Fibroblast of skin of scalp (primary cell): ENCODE measurements at places on chromosomes 7 and 10.

GRCh38 chr7:88919478-88920131 is 124.1 kb upstream of the TEX47 start:
- peak; percentile 31 for DNase-seq

DNA sequence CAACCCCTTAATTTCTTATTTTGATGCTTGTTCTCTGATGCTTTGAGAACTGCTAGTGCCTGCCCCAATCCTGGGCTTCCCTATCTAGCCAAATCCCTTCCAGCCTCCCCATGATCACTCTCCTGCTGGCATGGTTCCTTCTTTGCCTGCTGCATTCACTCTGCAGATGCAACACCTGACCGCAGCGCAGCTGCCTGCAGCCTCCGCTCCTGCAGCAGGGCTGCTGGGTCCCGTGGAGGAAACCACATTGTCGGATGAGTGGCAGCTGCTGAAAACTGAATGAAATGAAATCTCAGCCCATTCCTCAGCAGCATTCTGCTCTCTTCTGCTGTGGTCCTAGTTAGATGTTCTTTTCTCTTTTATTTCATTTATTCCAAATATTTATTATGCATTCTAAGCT is 320.3 kb downstream of the CCDC3 start:
- no peak for DNase-seq

DNA sequence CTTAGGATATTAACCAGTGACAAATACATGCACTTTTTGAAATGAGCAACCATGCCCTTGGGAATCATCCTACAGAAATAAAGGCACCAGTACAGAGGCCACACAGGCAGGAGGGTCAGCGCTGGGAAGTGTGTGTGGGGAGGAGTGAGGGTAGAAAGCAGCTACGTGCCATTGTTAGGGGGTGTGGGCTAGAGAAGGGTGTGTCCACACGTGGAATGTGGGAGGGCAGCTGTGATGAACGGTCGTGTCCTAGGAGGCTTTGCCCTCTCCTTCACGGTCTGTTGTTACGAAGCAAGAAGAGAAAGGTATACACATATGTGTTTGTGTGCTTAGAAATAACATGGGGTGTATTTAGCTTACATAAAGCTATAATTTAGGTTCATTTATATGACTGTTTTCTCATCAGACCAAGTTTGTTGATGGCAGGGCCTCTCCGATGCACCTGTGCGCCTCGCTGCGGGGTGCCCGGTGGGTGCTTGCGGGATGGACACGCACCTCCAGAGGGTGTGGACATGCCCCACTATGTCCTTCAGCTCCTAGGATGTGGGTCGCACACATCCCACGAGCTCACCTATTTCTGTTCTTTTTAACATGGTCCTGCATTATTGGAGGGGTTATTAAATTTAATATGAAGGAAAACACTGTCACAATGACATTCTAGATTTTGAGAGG is 16.9 kb upstream of the GET4 start:
- no peak for DNase-seq

- peak; percentile 38 for DNase-seq
These were observed 944.7 kb downstream of the SORCS3 start for GRCh38 chr10:105585753-105586152.

DNA sequence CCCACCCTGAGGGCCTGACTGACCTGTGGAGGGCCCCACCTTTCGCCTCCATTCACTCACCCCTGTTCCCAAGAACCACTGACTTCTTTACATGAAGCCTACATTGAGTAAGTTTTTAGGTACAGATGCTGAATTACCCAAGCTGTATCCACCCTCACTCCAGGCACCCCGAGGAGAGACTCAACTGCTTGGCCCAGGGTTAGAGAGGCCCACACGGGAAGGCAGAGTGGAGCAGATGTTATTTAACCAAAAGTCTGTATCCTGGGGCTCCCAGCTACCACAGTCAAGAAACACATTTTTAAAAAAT is 213.1 kb upstream of the FRMD4A start:
- DNase-seq: no peak

DNA sequence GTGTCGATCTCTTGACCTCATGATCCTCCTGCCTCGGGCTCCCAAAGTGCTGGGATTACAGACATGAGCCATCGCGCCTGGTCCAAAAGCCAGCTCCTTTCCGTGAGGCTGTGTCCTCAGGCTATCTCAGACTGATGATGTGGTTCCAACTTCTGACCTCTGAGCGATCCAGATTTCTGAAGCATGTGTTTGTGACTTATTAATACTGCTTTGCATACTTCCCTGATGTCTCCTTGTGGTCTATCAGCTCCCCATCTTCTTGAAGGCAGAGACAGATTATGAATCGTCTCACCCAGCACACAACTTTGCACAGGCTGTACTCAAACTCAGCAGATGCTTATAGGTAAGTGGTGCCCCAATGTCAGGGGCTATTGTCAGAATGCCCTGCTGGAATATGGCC is 2.0 kb upstream of the PLPP4 start:
- DNase-seq: no peak

DNA sequence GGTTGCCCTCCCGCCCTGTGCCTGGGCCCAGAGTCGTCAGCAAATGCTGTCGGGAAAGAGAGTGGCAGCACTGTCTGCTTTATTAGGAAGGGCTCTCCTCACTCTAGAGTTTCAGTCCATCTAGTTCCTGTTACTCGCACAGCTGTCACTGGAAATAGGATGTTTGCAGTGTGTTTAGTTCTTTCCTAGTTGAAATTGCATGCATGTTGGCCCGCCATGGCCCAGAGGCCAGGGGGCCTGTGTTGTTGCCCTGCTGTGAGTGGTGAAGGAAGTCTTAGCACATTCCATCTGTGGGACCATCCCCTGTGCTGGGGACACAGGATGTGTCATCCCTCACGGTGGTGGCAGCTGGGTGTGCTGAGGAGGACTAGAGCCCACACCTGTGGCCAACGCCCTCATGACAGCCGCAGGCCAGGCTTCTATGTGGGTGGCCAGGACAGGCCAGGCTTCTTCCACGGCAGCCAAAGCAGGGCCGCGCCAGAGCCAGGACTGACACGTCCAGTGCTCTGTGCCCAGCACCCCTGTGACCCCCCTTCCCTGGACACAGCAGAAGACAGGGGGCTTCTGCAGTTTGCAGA is 45.4 kb downstream of the ZNF467 start:
- DNase-seq: no peak

DNA sequence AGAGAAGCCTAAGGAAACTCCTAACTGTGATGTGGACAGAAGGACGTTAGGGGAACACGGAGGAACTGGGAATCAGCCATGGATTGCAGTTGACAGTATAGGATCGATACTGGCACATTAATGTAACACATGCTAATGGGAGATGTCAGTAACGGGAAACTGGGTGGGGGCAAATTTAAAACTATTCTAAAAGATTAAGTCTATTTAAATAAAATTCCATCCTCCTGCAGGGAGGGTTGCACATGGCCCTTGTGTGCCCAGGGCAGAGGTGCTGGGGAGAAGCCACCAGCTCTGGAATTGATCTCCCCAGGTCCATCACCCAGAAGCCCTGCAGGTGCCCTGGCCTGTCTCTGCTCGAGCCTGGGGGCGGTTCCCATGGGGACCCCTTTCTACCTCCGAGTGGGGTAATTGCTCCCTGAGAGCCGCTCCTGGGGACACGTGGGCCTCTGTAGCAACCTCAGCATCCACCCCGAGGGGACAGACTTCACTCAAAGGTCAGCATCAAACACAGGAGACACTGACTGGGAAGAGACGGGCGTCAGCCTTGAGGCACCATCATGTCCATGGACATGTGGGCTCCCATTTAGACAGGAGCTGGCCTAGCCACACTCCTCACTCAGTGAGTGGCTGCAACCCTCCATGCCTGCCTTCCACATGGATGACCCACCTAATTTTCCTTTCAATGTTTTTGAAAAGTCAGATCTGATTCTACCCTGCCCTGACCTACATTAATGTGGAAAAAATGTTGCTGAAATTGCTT is 21.1 kb downstream of the SCART1 start:
- DNase-seq: no peak

- DNase-seq: peak; percentile 36
These were observed 176.8 kb downstream of the C7orf25 start for GRCh38 chr7:42735081-42735480.

DNA sequence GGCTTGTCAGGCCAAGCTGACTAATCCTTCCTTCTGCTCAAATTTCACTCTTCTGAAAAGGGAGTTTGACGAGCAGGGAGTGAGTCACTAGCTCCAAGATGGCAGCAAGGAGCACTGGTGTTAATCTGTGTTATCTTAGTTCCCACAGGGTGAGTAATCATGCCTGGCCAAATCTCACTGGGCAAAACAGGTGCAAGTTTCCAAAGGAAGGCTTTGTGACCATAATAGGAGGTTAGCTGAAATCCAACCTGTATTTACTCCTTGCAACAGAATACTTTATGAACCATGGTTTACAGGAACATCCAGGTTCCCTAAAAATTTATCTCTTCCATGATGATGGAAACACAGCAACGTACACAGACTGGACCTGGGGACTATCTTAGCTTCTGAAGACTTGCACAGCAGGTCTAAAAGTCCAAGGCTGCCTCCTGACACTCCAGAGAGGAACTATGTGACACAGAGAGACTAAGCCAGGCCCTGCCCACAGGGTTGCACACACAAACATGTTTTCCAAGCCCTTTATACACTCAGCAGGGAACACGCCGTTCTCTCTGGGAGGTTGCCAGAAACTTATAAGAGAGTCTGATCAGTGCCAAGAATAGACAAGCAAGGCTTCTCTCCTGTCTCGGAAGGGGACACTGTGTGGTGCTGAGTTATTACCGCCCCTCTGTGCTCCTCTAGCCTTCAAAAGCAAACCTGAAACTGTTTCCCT is 46.3 kb downstream of the PDK4 start:
- DNase-seq: peak; percentile 39

DNA sequence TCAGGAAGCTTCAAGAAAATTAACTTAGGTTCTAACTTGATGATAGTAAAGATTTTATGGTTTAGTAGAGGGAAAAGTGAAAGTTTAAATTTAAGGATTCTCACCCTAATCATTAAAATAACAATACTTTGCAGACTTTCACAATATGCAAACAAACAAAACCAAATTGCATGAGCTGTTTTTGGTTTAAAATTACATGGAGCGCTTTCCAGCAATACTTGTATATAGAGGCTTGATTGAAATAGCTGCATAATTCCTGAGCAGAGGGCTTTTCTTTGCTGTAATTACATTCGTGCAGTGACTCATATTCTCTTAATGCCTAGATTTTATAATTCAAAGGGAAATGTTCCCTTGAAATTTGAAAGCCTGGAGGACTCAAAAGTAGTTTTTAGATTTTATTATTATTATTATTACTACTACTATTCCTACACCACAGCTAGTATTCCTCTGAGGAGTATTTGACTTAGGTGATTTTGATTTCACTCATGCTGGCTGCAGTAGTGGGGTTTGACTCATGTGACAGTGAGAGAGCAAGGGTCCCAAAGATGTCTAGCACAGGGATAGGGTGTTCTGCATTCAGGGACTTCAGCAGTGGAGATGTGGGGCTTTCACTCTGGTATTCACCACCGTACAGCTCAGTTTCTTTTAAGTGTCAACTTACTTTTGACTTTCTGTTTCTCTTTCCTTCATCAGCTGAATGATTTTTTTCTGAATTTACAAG is 138.1 kb downstream of the ADAM22 start:
- no peak for DNase-seq

DNA sequence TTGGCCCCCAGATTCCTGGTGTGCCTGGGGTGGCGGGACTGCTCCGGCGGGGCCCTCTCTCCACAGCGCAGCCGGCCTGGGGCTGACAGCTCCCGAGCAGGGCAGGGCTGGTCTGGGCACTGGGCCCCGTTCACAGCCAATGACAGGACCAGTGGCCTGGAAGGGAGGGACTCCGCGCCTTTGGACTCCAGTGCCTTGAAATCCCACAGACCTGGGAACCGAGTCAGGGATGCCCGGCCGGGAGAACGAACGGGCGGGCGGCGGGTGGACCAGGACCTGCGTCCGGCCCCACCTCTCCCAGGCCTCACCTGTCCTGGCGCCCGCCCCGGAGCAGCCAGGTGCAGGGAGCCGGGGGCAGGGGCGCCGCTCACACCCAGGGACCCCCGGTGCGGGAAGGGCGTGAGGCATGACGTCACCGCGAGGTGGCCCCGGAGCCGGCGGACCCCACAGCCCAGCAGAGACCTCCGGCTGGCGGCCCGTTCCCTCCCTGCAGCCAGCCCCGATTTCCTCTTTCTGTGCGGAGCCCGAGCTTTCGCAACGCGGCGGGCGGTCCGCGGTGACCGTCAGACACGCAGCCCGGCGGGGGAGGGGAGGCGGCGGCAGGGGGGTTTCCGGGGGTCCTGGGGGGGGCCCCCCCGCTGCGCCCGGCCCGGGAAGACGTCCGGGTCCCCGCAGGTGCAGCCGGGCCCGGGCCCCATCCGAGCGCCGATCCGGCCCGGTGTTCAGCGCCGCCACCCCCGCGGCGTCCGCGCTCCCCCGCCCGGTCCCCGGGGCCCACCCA is 743 bp downstream of the ADAP1 start:
- no peak for DNase-seq

GRCh38 chr7:156113731-156114130 is 301.5 kb upstream of the SHH start:
- DNase-seq: no peak

DNA sequence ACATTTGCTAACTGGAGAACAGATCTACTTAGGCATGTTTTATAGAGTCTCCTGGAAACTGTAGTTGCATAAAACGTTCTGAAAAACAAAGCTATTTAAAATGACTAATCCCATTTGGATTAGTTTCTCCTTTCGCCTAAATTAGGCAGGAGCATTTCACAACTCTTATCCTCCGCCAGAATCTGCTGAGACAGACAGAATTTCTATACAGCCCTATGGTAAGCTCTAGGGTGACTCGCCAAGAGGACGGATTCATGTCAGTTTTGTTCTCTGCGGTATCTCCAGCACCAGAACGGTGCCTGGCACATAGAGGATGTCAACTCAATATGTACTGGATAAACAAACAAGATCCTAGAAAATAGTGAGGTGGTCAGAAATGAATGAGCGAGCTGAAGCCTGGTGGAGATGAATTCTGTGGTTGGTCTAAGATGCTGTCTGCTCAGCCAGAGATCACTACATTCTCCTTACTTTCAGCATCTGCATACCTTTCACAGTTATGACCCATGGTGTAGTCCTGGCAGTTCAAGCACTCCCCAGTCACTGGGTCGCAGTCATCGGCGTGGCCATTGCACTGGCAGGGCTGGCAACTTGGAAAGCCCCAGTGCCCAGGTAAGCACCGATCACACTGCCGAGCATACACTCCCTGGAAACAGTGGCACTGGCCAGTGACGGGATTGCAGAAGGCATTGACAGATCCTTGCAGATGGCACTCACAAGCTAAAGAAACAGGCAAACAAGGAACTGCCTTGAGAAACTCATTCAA is 44.0 kb downstream of the LAMB1 start:
- DNase-seq: peak; percentile 74

- DNase-seq: no peak
These were observed 87.9 kb downstream of the EBF3 start for GRCh38 chr10:129875993-129876726.

DNA sequence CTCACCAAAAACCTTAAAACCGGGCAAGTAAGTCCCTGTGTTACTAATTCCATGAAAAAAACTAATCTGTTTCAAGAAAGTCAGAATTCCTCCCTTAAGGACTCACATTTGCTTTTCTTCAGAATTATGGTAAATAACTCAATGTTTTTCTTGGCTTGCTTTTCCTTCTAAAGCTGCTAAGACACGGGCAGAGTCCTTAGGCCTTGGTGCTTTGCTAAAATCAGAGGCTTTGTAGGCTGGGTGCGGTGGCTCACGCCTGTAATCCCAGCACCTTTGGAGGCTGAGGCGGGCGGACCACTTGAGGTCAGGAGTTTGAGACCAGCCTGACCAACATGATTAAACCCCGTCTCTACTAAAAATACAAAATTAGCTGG is 32.0 kb downstream of the GNA12 start:
- peak; percentile 75 for DNase-seq
